Activated B cell treated with CpG ODN at 0.5 μM for 24 hours (primary cell): ENCODE measurements at places on chromosomes 5 and 9.

DNA sequence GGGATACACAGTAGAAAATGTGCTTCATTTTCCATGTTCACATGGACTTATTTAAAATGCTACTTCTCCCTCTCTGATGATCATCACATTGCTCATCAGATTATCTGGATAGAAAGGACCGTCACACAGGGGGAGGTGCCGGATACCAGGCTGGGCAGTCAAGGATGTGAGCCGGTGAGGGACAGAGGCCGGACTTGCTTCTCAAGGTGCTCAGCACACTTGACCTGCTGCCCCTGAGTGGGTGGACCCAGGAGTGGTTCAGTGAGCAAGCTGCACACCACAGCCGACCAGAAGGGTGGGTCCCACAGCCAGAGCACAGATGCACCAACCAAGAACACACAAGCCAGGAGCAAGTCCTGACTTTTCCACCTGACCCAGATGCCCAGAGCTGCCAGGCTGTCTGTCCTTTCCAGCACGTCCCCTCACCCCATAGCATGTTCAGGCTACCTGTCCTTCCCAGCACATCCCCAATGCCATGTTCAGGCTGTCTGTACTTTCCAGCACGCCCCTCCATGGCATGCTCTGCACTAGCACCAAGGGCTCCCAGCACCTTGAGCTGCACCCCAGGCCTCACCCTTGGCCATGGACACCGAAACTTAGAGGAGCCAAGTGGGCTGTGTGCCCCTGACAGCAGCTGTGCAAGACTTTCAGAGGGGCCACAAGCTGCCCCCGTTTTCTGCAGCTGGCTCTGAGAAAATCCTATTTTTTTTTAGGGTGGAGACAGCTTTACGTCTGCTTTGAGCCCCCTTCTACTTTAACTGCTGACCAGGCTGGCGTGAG is 77.8 kb downstream of the SECISBP2 start:
- no peaks in the 10 kb centered on the region for H3K27me3 ChIP-seq
- H3K27ac ChIP-seq: no peak overlapping the region
- peaks cover 85% of the 10 kb centered on the region for H3K36me3 ChIP-seq
- H3K4me3 ChIP-seq: no peak overlapping the region

- H3K4me3 ChIP-seq: no peak overlapping the region
- DNase-seq: no peak
- no peaks in the 10 kb centered on the region for H3K36me3 ChIP-seq
- peaks cover 8% of the 10 kb centered on the region for H3K4me1 ChIP-seq
- no peak overlapping the region for H3K27ac ChIP-seq
Measured at GRCh38 chr9:77649109-77649812, 1.1 kb upstream of the GNA14 start.

GRCh38 chr9:113227436-113227835 is 6.1 kb downstream of the SLC31A1 start:
- H3K27ac ChIP-seq: no peak overlapping the region
- peaks cover 7% of the 10 kb centered on the region for H3K4me1 ChIP-seq
- no peaks in the 10 kb centered on the region for H3K27me3 ChIP-seq
- no peak overlapping the region for H3K4me3 ChIP-seq
- DNase-seq: no peak
- no peaks in the 10 kb centered on the region for H3K36me3 ChIP-seq

DNA sequence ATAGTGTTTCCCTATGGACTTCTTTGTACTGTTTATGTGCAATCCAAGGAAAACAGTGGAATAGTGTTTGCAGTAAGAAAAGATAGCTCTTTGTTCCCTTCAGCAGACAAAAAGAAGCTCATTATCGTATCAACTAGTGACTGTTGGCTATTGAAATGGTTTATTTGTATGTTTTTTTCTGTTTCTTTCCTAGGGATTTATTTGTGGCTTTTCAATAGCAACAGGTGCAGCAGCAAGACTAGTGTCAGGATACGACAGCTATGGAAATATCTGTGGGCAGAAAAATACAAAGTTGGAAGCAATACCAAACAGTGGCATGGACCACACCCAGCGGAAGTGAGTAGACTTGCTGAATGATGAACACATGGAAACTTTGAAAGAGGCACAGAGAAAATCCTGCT is 65.1 kb downstream of the SLC44A1 start:
- peaks cover 11% of the 10 kb centered on the region for H3K36me3 ChIP-seq
- no peak overlapping the region for H3K27ac ChIP-seq
- no peaks in the 10 kb centered on the region for H3K27me3 ChIP-seq
- no peak for DNase-seq
- peaks cover 20% of the 10 kb centered on the region for H3K4me1 ChIP-seq

GRCh38 chr5:57277085-57277484 is 103.2 kb downstream of the GPBP1 start:
- no peaks in the 10 kb centered on the region for H3K36me3 ChIP-seq
- no peak overlapping the region for H3K27ac ChIP-seq
- no peak overlapping the region for H3K4me3 ChIP-seq
- H3K27me3 ChIP-seq: no peaks in the 10 kb centered on the region
- H3K4me1 ChIP-seq: no peaks in the 10 kb centered on the region

GRCh38 chr9:656926-657568 is 184.4 kb upstream of the DMRT1 start:
- DNase-seq: no peak
- peaks cover 34% of the 10 kb centered on the region for H3K4me1 ChIP-seq
- no peak overlapping the region for H3K27ac ChIP-seq
- peaks cover 2% of the 10 kb centered on the region for H3K27me3 ChIP-seq
- H3K36me3 ChIP-seq: no peaks in the 10 kb centered on the region

DNA sequence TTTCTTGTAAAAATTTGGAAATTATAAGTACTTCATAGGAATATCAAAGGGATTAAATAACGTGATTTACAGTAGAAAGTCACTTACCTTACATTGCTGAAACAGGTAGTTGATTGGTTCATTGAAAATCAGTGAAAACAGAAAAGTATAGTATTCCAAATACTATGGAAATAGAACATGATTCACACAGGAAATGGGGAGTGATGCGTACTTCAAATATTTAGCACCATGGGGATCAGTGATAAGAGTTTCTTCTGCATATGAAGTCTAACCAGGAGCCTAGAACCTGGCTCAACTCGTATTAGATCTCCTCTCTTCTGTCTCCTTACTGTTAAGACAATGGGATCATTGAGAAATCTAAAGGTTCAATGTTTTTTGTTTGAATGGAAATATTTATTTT is 133.3 kb downstream of the FAM174A start:
- no peak overlapping the region for H3K27ac ChIP-seq
- H3K36me3 ChIP-seq: no peaks in the 10 kb centered on the region
- no peak overlapping the region for H3K4me3 ChIP-seq

DNA sequence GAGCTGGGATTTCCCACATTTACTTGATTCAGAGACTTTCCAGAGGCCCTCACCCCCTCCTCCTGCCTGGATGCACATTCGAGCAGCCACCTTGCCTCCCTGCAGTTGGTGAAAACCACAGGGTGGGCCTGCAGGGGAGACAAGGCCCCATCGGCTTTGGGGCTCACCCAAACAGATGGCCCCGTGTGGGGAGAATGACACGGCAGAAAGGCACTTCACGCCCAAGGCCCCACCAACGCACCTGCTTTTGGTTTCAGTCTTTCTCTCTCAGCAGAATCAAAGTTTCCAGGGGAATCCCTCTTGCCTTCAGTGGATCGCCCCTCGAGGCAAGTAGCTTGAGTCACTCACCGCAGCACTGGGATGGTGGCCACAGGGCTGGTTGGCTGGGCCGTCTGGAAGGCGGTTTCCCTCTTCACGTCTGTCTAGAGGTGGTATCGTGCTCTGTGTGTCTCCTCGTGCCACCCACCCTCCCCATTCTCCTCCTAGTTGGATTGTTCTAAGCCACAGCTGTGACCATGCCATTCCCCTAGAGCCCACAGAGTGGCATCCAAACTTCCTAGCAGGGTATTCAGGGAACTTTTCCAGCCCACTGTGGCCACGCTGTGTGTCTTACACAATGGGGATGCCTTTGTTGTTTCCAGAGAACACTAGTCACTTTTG is 31.8 kb downstream of the SEC61B start:
- H3K27ac ChIP-seq: peak overlapping the region; percentile 94
- no peaks in the 10 kb centered on the region for H3K27me3 ChIP-seq
- peak overlapping the region; percentile 59 for H3K4me3 ChIP-seq
- peak; percentile 73 for DNase-seq
- H3K4me1 ChIP-seq: peaks cover 49% of the 10 kb centered on the region
- no peaks in the 10 kb centered on the region for H3K36me3 ChIP-seq

DNA sequence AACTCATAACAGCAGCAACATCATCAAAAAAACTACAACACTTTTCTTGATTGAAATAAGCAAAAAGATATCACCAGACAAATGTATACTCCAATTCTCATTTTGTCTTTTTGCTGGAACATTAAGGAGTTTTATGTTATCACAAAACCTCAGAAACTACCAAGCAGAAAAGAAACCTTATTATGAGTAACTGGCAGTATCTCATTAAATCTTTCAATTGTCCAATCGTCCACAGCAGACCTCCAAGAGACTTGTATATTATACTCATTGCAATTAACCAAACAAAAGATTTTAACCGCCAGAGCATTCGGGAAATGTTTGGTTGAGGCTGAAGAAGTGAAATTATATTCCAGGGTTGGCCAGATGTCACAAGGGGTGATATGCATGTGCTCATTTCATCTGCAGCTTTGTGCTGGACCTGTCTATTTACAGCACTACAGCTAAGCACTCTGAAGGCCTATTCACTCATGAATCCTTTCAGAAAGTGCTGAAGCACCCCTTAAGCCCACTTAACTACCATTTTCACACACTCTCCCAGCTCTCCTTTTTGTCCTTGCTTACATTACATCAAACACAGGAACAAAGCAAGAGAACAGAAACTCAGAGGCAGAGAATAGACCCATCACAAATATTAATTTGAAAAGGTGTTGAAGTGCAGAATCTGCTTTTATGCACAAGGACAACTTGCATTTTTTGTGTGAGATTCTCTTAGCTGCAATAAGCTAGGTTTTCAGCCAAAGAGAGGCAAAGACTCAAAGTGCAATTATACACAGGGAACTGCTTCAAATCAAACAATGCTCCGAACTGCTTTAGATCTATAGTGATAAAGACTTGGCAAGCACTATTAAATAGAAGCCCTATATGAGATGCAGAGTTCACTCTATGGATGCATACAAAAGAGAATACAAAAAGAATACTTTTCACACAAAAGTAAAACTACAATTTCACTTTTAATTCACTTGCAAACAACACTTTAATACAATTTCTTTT is 150.4 kb upstream of the POU5F2 start:
- no peak overlapping the region for H3K4me3 ChIP-seq
- H3K4me1 ChIP-seq: peaks cover 10% of the 10 kb centered on the region
- H3K27ac ChIP-seq: no peak overlapping the region
- no peaks in the 10 kb centered on the region for H3K27me3 ChIP-seq
- H3K36me3 ChIP-seq: peaks cover 8% of the 10 kb centered on the region
- DNase-seq: no peak

- H3K36me3 ChIP-seq: peaks cover 42% of the 10 kb centered on the region
- no peaks in the 10 kb centered on the region for H3K27me3 ChIP-seq
- no peak for DNase-seq
- no peaks in the 10 kb centered on the region for H3K4me1 ChIP-seq
Measured at GRCh38 chr5:116237917-116238500, 153.2 kb downstream of the COMMD10 start.

DNA sequence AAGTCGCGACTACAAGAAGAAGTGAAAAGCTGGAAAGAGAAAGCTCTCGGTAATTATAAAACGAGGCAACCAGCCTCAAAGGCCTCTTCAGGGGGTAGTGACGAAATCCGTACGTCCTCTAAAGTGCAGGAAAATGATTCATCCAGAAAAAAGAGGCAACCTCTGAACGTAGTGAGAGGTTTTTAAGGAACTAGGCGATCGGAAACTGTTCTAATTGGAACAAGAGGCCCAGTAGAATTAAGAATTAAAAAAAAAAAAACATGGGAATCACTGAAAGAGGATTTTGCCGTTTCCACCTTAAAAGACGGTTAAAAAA is 1.0 kb downstream of the CSNK1A1 start:
- H3K4me1 ChIP-seq: peaks cover 38% of the 10 kb centered on the region
- no peaks in the 10 kb centered on the region for H3K27me3 ChIP-seq
- H3K27ac ChIP-seq: peak overlapping the region; percentile 96
- H3K4me3 ChIP-seq: peak overlapping the region; percentile 92
- H3K36me3 ChIP-seq: peaks cover 58% of the 10 kb centered on the region

DNA sequence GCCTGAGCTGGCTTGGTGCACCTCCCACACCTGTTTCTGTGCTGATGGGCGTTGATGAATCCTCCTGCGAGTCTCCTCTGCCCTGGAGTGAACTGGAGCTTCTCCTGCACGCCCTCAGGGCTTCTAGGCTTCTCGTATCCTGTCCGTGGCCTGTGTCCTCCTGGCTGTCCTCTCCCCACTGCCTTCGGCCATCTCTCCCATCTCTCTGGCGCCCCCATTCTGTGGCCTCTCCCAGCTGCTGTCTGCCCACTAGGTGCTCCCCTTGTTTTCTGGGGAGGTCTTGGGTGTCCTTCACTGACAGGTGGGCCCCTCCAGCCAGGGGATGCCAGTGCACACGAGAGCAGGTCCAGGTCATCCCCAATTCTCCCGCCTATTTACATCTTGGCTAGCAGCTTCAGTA is 28.8 kb downstream of the AHRR start:
- no peak overlapping the region for H3K27ac ChIP-seq
- no peak for DNase-seq
- H3K4me3 ChIP-seq: no peak overlapping the region
- H3K27me3 ChIP-seq: peaks cover 29% of the 10 kb centered on the region
- peaks cover 4% of the 10 kb centered on the region for H3K4me1 ChIP-seq

DNA sequence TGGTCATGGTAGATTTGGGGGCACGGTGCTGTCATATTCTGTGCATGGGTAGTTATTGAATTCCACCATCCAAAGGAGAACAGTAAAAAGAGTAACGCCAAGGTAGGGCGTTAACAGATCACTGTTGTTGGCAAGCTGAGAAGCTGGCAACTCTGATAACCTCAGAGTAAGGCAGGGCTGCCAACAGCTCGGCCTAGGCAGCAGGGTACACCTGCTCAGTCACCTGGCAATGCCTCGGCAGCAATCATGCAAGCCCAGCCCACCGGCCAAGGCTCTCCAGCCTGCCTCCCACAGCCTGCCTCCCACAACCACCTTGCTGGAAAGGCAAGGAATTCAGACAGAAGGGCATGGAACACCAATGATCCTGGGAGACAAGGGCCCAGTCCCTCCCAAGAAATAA is 63.9 kb downstream of the KLHL3 start:
- no peaks in the 10 kb centered on the region for H3K4me1 ChIP-seq
- no peaks in the 10 kb centered on the region for H3K27me3 ChIP-seq
- no peak overlapping the region for H3K27ac ChIP-seq
- H3K4me3 ChIP-seq: no peak overlapping the region

DNA sequence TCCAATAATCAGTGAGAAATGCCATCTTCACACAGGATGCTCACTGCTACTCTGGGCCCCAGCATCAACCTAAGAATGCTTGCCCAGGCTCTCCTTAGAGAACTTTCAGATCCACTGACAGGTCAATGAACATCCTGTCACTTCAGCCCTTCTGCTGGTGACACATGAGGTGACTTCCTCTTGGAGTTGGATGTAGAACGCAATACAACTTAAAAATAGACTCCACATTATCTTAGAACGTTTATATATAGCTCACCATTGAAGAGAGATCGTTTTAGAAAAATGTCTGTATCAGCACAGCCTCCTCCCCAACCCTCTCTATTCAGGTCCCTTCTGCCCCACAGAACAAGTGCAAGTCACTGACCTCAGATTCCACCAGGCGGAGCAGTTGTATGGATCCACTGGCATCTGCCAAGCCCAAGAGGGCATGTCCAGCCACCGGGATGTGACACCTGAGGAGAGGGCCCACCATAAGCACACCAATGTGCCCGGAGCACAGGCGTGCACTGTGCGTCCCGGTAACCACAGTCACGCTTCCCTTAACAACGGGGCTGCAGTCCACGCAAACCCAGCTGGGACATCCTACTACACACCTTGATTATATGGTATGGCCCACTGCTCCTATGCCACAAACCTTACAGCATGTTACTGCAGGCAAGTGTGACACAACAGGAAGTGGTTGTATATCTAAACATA is 2.9 kb downstream of the DPH7 start:
- peaks cover 41% of the 10 kb centered on the region for H3K36me3 ChIP-seq
- H3K27ac ChIP-seq: peak overlapping the region; percentile 44
- H3K4me1 ChIP-seq: peaks cover 41% of the 10 kb centered on the region
- DNase-seq: no peak
- peak overlapping the region; percentile 33 for H3K4me3 ChIP-seq
